ENCODE measurements at places on chromosomes 3 and 15. TPM values are rescaled to one million over a fixed set of nuclear protein-coding genes. Genes with fewer than 3 reads are reported as not detected.
A peak's percentile ranks its signal among the peaks of the same experiment; 100 is the strongest.

Gene RPP25
- total RNA-seq, result 4.6 TPM

Gene C2CD4A
- total RNA-seq, result 0.27 TPM

Gene ANKRD63
- total RNA-seq, result 1.6 TPM

Gene PRSS50
- total RNA-seq, result not detected

Gene SH3GL3
- total RNA-seq, result 0.71 TPM

Gene ILDR1
- total RNA-seq, result not detected

Gene CD80
- total RNA-seq, result 0.27 TPM

Gene P3H2
- total RNA-seq, result 38.8 TPM

Gene KBTBD13
- total RNA-seq, result not detected

Gene MASP1
- 236 TPM for total RNA-seq

Gene SLC22A13
- not detected for total RNA-seq

Gene CCR9
- total RNA-seq, result not detected

Gene TF
- total RNA-seq, result 1.8 TPM

DNA sequence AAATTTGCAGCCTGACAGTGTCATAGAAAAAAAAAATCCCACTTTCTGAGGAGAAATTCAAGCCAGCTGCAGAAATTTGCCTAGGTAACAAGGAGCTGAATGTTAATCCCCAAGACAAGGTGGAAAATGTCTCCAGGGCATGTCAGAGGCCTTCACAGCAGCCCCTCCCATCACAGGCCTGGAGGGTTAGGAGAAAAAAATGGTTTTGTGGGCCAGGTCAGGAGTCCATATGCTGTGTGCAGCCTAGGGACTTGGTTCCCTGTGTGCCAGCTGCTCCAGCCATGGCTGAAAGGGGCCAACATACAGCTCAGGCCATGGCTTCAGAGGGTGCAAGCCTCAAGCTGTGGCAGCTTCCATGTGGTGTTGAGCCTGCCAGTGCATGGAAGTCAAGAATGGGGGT, 11.2 kb downstream of the CD200R1 start:
- DNase-seq, result no peak

DNA sequence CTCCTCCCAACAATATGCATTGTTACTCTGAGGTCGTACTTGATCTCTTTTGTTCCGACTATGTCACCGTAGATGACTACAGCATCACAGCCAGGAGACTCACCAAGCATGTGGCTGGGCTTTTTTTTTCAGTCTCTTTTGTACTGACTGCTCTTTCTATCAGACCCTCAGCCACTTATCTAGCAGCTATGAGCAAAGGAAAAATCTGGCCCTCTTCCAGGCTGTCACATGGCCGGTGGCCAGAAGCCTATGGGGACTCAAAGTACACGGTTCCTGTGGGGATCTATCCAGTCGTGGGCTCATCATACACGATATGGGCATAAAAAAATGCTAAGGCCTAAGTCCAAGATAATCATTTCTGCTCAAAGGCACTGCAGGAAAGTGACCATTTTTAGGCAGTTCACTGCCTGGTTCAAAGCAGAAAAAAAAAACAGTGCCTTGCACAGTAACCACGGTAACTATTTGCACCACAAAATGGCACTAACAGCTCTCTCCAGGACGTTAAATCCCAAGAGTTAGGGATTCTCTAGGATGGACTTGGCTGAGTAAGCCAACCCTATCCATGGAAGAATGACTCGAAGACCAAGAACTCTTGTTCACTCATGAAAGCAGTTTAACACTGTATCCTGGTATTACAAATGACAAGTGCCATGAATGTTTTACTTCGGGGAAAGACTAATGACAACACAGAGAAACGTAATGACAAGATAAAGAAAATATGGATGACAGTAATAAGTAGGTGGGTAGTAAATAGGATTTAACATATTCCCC, 50.3 kb downstream of the SHQ1 start:
- no peak for DNase-seq

- DNase-seq, result no peak
These were observed 39.6 kb upstream of the CTNNB1 start for GRCh38 chr3:41159588-41160189.

- no peak for DNase-seq
These were observed 21.9 kb downstream of the SLCO2A1 start for GRCh38 chr3:134007819-134008218.

GRCh38 chr3:142118911-142119310, 30.4 kb downstream of the TFDP2 start:
- no peak for DNase-seq

GRCh38 chr3:121835465-121835801, 424 bp downstream of the EAF2 start:
- DNase-seq, result no peak

GRCh38 chr3:152574461-152575079, 260.4 kb upstream of the P2RY1 start:
- DNase-seq, result no peak

- no peak for DNase-seq
These were observed 21.4 kb downstream of the IL20RB start for GRCh38 chr3:136979204-136979603.

- DNase-seq, result no peak
These were observed 48.5 kb upstream of the CCDC174 start for GRCh38 chr3:14602804-14603644.

- no peak for DNase-seq
These were observed 37.1 kb downstream of the ESYT3 start for GRCh38 chr3:138471481-138471880.

DNA sequence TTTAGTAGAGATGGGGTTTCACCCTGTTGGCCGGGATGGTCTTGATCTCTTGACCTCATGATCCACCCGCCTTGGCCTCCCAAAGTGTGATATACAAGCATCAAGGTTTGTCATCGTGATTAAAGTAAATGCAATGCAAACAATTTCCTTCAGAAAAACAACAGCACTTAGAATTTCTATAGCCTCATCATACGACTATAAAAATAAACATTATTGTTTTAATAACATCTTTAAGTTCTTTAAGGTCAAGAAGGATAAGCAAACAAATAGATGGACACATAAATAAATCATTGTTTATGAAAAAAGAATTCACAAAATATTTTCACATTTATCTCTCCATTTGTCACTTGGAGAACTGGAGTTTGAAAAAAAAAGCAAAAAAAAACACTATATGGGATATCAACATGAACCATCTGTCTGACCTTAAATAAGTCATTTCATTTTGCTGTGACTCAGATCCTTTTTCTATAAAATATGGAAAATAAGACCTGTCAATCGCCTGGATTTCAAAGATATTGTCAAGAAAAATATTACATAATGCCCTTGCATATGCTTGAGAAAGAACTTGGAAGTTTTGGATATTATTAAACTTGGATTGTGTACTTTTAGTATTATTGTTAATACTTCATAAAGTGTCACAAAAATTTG, 642.0 kb upstream of the KCNMB2 start:
- no peak for DNase-seq

DNA sequence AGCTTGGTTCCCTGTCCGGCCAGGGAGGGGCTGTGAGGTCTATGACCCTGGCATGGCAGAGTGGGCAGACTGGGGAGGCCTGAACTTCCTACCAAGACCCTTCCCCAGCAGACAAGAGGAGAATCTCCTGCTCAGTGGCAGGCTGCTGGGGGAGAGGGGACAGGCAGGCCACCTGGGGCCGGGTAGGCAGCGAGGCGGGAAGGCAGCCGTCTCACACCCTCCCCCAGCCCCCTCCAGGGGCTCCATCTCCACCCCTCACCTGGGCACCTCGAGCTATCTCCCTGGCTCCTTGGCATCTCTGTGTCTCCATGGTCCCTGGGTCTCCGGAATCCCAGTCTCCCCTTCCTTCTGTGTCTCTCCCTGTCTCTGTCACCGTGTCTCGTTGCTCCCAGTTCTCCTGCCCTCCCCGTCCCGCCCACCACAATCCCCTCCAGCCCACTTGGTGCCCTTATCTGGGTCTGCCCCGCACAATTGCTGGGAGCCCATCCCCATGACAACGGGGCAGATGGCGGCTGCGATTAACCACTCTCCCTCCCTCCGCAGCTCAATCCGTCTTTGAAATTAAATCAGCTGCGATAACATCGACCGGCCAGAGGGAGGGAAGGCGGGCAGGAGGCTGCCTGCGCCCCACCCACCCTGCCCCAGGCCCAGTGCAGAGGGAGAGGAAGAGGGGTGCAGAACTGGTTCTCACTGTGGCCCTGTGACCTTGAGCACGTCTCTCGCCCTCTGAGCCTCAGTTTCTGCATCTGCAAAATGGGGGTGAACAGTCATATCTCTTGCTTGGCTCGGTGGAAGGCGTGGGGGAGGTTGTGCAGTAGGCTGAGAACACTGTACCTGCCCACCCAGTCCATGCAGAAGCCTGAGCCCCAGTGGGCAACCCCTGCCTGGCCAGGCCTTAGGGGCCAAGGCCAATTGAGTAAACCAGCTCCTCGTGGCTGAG, 9.6 kb downstream of the DNAJB8 start:
- no peak for DNase-seq

DNA sequence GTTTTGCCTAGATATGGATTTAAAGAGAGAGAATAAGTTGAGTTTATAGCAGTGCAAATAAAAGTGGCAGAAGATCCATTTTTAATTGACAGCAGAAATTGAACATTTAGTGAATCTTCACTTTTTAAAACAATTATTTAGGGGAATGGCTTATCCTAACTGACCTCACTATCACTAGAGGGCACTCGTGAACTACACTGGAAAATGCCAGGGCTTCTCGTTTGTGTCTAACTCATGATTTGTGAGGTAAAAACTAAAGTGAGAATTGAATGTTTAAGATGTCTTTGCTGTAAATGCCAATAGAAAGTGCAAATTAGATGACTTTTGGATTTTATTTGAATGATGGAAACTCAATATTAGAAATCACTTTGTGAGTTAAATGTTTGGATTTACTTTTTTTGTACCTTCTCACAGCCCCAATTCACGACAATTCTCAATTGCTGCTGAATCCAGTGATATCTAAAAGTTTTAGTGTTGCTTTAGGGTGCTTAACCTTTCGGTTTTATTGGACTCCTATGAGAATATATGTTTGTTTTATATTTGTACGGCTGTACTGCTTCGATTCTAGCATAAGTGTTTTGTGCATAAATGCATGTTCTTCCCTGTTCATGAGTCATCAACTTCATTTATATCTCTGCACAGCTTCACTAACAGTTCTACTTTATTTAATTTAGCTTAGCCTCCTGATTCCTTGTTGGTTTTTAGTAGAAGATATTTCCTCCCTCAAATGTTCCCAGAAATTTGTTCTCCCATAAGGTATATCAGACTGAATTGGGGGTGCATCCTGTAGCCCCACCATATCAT, 462.1 kb downstream of the MFSD1 start:
- DNase-seq, result no peak

GRCh38 chr3:40576396-40576795, 51.6 kb downstream of the ZNF621 start:
- DNase-seq, result no peak

- DNase-seq, result no peak
These were observed 3.5 kb upstream of the ABHD17C start for GRCh38 chr15:80691575-80691974.

GRCh38 chr15:93283854-93284253, 194.8 kb upstream of the RGMA start:
- no peak for DNase-seq

DNA sequence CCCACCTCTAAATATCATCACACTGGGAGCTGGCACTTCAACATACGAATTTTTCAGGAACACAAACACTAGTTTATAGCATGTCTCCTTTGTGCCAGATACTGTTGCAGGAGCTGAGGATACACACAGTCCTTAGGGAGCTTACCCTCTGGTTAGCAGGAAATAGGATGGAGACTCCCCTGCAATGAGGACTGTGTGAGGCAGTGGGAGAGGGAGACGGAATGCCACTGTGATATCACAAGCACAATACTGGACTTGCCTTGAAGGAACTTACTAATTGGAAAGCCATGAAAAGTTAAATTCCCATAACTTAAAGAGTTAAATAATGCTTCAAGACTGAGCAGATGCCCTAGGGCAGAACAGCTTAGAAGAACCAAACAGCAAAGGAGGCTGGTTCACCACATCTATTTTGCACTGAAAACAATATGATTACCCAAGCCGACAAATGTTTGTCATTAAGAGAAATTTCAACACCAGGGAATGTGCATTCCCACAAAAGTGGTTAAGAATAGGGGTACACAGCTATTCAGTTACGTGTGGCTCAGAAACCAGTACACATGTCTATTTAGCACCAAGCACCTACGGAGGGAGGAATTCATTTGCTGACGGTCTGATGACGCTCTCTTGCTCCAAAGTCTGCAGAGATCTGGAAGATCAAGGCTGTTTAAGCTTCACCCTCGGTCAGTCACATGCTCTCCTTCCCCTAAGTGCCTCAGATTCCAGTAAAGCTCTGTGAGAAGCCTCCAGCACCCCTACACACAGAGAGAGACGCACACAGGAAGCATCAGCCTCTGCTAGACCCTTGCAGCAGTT, 5.2 kb downstream of the TBC1D2B start:
- DNase-seq, result peak; percentile 81

GRCh38 chr3:98598492-98598891, 5.1 kb upstream of the CPOX start:
- no peak for DNase-seq

- DNase-seq, result no peak
These were observed 375.5 kb downstream of the NTRK3 start for GRCh38 chr15:87881026-87881425.

DNA sequence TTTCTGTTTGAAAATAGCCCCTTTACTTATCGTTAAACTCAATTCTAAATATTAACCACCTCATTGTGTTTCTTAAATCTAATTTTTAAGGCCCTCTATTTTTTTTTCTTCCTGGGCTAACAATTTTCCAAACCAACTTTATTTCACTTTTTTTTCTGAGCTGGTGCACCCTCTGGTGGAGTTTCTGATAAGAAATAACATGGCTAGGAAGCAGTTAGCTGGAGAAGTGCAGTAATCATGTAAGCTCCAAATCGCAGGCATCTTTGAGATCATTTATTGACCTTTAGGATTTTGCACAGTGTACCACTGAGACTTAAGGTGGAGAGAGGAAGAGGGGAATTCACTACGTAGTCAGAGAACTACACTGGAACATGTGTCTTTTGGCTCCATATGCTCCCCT, 6.4 kb downstream of the TMEM207 start:
- no peak for DNase-seq

DNA sequence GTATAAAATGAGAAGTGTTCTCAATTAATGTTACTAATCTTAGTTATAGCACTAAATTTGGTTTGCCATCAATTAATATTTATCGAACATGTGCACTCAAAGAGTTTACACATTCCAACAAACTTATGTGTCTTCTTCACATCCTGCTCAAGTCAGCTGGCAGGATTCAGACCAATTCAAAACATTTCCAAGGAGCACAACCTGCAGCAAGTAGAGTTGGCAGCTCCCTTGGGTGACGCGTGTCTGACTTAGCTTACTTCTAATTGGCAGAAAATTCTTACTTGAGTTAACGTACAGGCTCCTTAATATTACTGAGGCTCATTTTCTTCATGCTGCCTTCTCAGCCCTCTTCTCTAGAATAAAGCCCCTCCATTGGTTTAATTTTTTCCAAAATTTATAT, 110.4 kb upstream of the PFN2 start:
- no peak for DNase-seq

DNA sequence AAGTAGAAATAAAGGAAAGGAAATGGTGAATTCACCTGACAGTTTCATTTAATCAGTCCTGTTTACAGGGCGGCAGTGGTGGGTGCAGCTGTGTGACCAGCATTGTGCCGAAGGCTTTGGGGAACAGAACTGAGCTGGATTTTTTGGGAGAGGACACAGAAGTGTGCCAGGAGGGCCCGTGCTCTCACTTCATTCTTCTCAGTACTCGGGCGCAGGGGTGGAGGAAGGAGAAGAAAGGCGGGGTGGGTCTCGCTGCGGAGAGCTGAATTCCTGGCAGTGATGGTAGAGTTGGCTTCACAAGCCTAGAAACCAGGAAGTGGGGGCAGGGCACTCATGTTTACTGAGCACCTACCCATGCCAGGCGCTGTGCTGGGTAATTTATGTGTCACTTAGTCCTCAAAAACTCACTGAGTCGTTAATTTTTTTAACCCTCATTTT, 64.6 kb downstream of the CRTC3 start:
- peak; percentile 89 for DNase-seq

GRCh38 chr3:102826636-102827035, 391.8 kb downstream of the ZPLD1 start:
- DNase-seq, result no peak
